ENCODE measurements at places on chromosomes 3 and 15.

- DNase-seq, result no peak
Observed at GRCh38 chr3:139252719-139253118, 91.1 kb upstream of the MRPS22 start.

DNA sequence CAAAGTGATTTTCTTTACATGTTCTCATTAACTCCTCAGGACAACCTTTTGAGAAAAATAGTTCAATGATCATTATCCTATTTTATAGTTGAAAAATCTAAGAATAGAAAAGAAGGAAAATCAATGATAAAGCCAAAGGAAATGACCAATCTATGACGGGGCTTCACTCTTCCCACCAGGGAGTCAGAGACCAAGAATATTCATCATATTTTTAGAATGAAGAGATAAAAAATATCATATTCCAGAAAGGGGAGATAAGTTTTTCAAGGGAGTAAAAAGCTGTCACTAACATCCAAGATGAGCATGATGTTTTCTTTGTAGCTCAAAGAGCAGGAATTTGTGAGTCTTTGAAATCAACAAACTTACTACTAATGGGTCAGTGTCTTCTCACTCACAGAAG lies 71.5 kb upstream of the LPP start:
- DNase-seq, result no peak

- DNase-seq, result no peak
Observed at GRCh38 chr3:168241156-168241555, 145.4 kb upstream of the GOLIM4 start.

- DNase-seq, result peak; percentile 80
Observed at GRCh38 chr15:43518197-43518761, 871 bp downstream of the MAP1A start.

- peak; percentile 77 for DNase-seq
Observed at GRCh38 chr3:38029400-38030125, at the start of gene PLCD1. Gene PLCD1 (minus strand): TSS chr3:38029642. CDS start chr3:38029539, 103 bp downstream.

- no peak for DNase-seq
Observed at GRCh38 chr15:89225588-89225987, 4.2 kb upstream of the RLBP1 start.

DNA sequence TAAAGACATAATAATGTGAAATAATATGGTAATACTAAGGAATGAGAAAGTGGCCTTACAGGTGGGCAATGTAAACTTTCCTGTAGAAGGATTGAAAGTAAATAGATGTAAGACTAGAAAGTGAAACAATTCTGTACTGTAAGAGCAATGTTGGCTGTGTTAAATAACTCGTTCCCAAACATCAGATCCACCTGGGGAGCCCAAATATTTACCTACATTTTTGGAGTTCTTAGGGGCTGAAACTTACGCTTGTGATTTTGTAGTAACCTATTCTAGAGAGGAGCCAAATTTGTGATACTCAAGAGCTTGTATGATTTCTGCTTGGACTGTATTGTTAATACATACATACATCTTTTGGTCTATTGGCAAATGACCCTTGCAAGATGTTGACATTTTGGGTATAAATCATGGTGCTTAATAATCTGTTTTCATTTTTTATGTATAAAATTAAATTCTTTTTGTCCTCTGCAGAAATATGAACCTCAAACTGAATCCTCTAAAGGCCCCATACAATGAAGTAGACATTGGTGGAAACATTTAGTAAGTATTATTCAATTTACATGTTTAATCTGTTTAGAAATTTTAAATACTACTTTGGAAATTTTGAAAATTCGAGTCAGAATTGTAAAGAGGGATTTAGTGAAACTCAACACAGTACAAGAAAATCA lies 8.5 kb upstream of the CHD2 start:
- no peak for DNase-seq

DNA sequence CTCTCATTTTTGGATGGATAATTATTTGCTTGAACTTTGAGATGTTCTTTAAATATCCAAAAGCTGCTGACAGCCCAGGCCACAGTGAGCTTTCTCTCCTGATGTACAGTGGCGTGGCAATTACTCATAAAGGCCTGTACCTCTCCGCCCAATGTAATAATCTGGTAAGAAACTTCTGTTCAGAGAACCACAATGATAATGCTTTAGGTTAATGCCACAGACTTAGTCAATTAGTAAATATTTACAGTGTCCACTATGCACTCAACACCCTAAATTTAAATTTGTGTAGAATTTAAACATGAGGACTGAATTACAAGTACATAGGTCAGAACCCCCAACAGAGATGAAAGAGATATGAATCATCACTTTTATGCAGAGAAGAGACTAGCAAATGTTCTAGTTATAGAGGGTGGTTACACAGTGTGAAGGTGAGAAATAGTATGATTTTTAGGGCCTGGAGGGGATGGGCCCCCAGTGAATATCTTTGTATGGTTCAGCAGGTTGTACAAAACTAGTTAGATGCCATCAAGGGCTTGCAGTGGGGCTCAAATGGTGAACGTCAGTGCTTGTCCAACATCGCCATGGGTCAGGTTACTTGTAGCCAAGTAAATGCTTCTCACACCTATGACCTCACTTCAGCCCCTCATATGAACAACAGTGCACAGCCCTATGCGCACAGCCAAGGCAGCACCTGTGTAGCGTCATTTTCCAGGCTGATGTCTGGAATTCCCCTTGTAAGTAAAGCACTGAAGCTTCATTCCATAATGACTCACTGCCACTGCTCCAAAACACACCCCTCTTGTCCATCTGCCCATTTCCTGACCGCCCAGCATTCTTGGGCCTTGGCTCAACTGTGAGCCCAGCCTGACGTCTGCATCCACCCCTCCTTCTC lies 13.3 kb downstream of the ABHD2 start:
- no peak for DNase-seq

DNA sequence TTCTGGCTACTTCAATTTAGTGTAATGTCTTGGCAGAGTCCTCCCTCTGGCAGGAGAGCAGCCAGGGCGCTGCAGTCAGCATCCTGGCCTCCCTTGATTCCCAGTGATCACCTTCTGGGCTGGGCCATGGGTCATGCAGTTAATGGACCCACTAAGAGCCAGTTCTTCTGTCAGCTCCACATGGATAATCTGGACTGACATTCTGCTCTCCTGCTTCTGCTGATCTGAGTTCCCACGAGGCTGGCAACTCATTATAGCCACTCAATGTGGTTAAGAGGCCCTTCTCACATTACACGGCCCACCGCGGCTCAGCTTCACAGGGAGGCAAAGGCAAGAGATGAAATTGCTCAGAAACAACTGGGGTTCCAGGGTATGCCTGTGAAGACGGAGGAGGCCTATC lies 94.0 kb downstream of the WDR76 start:
- peak; percentile 89 for DNase-seq

- DNase-seq, result no peak
Observed at GRCh38 chr3:141552440-141552991, 65.7 kb downstream of the RASA2 start.

GRCh38 chr15:71275098-71275497 lies 159.8 kb downstream of the THSD4 start:
- peak; percentile 58 for DNase-seq

DNA sequence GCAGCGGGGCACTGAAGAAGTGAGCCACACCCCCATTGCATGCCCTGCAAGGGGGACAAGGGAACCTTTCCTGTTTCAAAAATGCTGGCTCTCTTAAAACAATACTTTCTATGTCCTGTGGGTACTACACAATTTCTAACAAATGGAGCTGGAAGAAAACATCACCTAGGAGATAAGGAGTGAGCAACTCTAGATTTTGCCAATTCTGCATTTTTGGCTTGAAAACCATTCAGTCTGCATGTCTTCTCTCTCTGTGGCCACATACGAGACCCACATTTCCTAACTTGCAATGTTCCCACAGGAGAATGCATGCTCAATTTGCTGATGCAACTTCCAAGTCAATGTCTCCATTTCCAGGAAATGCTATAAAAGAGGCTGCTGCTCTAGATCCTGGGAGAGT lies 662.0 kb downstream of the SQOR start:
- DNase-seq, result no peak

DNA sequence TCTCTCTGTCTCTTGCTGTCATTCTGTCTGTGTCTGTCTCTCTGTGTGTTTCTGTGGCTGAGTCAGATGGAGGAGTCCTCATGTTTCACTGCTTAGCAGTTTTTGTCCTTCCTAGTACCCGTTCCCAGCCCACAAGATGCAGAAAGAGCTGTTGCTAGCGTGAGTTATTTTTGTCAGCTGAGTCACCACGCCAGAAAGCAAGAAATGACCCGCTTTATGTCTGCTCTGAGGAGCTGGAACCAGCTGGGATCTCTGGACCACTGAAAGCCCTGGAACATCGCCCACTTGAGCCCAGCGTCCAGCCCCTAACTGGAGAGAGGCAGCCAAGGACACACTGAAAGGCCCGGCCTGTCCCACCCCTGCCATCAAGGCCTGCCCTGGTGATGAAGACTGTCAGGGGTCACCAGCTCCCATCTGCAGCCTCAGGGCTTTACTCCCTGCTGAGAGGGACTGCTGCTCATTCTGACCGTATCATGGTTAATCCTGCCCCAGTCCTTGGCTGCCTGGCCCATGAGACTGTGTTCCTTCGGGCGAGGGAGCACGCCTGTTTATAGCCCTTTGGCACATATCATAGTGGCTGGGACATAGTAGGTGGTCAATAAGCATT lies 101.7 kb upstream of the TPM1 start:
- DNase-seq, result peak; percentile 76

DNA sequence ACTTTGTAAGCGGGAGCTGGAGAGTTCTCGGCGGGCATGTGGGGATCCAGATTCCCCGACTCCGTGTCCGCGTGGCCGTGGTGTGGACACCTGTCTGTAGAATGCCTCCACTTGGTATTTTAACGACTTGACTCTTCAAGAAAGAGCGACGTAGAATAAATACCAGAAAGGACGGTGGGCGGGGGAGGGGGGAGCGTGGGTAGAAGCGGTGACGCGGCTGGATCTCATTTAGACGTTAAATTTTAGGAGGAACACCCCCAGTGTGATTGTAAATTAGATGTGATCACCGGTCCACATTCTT lies 620 bp upstream of the PYGO1 start:
- DNase-seq, result no peak

- DNase-seq, result no peak
Observed at GRCh38 chr15:85625166-85625830, 169.4 kb downstream of the KLHL25 start.

DNA sequence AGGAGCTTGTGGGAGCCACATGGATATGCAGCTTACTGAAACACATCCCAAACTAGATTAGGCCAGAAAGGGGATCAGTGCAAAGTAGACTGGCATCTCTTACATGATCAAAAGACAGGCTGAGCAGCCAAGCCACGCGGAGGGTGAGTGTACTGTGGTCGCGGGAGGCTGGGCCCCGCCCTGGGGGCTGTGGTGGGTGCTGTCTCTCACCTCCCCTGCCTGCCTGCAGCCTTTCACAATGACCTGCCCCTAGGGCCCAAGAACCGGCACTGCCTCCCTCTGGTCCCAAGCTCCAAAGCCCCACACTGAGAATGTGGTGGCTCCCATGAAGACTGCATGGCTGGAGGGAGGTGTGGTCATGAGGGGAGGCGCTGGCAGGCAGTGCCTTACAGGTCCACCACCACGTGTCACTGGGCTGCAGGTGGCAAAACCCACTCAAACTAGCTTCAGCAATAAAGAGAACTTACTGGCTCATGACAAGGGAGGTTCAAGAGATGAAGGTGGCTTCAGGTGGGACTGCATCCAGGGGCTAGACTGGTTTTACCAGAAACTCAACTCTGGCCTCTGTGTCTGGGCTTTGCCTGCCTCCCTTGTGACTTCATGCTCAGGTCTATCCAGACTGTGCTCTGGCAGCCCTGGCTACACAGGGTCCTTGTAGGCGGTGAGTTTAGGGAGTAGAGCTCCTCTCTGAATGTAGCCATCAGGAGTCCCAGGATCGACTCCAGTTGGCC lies 27.4 kb upstream of the PLXND1 start:
- DNase-seq, result no peak

- DNase-seq, result peak; percentile 66
Observed at GRCh38 chr3:39809995-39810595, 686 bp downstream of the MYRIP start.

DNA sequence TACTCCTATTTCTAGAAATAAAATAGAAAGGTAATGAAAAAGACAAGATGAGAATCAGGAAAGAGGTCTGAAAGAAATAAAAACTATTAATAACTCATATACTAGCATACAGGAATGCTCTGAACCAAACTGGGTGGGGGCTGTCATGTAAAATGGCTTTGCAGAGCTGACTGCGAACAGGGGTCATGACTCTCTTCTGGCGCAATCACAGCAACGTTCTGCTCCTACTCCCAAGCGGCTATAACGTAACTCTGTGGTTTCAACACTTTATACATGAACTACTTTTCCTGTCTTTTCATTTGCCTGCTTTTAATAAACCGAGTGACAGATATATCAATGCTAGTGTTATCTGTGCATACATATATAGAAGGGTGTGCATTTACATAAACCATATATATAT lies 116.7 kb downstream of the DLG1 start:
- DNase-seq, result peak; percentile 14

- DNase-seq, result no peak
Observed at GRCh38 chr3:38553071-38553470, 56.9 kb downstream of the EXOG start.

DNA sequence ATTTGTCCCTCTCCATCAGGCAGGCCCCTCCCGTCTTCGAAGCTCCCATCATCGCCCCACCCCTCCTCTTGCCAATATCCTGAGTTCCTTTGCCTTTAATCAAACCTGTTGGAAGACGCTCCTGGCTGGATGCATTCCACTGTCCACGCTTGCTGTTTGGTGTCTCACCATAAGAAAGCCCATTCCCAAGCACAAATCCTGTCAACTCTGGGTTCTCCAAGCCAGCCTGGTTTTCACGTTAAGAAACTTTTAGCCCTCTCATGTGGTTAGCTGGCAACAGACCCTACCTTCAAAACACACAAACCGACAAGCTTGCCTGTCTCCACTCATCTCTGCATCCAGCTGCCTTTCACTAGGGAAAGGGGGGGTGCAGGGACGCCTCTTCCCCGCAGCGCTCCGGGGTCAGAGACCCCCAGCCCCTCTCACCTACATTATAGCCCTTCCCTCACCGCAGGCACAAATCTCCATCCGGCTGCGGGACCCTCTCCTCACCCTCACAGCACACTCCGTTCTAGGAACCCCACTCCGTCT lies 1.1 kb downstream of the GORASP1 start:
- peak; percentile 64 for DNase-seq

All from eye (tissue), 1 donor.